ENCODE measurements at places on chromosomes 1 and 21. TPM values are rescaled to one million over a fixed set of nuclear protein-coding genes. Genes with fewer than 3 reads are reported as not detected.

DNA sequence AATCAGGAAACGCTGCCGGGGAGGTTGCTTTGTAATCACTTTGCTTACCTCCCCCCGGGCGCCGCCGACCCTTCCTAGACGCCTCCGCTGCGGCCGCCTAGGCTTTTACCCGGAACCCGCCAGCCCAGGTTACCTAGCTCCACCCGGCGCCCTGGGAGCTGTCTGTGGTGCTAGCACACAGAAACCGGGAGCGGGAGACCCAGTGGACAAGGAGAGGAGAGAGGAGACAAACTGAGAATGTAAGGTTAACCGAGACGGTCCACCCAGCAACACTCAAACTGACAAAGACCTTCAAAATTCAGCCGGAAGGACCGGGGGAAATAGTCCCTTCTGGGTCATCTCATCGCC lies 9.8 kb downstream of the BARHL2 start:
- DNase-seq, result no peak

DNA sequence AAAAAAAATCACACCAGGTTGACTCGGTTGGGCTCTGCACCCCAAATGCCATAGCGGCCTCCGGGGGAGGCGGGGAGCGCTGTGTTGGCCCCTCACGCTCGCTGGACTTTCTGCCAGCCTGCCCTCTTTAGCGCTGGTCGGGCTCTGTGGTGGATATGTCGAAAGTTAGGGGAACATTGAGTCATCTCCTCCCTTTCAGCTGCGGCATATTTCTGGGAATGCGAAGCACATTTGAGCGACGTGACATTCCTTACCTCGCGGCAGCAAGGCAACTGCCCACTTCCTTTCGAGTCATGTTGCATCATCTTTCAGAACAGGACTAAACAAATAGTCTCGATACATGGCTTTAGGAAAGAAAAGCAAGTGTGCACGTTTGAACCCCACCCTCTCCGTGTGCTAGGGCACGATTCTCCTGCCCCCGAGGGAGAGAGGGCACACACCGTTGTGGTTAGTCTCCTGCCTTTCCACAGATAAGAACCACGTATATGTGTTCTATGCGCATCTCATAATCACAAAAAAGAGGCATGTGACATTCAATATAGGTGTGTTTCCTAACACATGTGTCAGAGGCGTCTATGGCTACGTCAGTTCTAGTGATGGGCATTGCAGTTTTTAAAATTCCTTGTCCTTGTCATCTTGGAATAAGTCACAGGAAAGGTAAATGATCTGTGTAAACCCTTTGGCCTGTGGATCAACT lies 105.9 kb upstream of the SLC45A1 start:
- DNase-seq, result peak; percentile 67

DNA sequence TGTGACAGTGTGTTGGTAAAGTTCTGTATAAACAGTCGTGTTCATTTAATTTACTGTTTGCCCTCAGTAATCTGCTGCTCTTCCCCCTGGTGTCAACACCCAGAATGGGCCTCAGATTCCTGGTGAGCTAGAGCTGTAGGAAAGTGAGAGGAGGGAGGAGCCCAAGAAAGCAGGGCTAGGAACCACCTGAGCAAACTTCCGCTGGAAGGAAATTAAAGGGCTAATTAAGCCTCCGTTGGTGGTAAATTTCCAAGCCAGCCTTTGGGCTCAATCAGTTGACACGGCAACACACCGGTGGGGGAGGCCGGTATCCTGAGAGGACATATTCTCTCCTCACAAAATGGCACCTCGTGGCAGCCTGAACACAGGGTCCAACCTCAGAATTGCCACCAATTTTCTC lies 32.9 kb downstream of the RAB3B start:
- no peak for DNase-seq

DNA sequence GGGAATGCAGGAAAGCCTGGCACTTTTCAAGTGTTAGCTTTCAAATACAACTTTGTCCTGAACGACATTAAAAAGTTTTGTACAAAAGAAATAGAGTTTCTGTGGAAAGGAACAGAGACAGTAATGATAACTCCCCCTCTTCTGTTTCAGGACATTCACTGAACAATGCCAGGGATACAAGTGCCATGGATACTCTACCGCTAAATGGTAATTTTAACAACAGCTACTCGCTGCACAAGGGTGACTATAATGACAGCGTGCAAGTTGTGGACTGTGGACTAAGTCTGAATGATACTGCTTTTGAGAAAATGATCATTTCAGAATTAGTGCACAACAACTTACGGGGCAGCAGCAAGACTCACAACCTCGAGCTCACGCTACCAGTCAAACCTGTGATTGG lies 189.5 kb downstream of the ADGRL2 start:
- no peak for DNase-seq

DNA sequence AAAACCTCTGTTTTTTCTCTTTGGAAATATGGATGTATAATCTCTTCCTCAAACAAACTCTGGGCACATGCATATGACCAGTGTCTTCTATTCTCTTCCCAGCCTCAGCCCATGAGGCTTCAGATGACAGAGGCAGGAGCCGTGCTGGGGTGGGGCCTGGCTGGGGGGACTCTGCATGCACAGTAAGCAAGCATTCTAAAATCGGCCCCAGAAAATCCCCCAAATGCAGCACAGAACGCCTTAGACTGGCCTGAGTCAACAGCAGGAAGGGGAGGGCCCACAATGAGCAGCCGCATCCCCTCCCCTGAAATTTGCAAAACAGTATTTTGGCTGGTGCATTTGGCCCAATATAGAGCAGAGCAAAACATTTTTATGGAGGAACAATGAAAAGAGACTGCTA lies 47.8 kb downstream of the ITPKB start:
- DNase-seq, result no peak

Gene TMEM54
- total RNA-seq, result 165 TPM

Gene KRTAP20-4
- not detected for total RNA-seq

Gene WNT3A
- total RNA-seq, result 0.49 TPM

Gene UQCRHL
- 4.0 TPM for total RNA-seq

All from Caki2 (cell line).